K562 (cell line): ENCODE measurements at places on chromosomes 1 and 21.

DNA sequence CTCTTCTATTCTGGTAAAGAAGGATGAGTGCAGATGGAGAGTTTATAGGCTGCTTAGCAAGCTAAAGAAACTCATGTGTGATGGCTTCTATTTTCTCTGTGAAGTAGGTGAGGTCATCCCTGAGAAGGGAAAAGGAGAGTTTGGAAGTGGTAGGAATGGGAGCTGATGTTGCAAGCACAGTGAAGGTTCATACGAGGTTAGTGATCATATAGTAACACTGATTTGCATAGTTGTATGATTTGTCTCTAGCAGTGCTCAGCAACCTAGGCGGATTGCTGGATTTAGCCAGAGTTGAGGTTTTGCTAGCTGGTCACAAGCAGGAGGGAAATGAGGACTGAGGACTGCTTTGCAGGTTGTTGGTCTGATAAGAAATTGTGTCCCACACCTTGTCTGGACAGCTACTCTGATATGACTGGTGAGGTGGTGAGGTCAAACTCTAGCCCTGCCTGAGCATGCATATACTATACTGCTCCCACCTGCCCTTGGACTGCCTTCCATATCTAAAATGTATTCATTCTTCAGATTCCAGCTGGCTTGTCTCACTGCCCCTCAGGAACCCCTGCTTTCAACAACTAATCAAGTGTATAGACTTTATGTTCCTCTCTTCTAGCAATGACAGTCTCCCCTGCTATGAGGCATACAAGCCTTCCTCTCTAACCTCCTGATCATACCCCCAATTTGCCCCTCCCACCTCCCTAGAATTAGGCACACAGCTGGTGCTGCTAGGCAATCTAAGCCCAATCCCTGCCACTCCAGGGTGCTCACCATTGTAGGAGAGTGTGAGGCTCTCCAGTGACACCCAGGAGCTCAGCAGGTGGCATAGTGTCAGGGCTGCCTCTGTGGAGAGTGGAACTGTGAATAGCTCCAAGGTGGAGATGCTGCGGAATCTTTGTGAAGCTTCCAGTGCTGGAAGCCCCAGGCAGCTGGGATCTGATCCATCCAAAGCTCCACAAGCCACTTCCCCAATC is 18.5 kb downstream of the LRRC41 start:
- DNase-seq, result no peak

DNA sequence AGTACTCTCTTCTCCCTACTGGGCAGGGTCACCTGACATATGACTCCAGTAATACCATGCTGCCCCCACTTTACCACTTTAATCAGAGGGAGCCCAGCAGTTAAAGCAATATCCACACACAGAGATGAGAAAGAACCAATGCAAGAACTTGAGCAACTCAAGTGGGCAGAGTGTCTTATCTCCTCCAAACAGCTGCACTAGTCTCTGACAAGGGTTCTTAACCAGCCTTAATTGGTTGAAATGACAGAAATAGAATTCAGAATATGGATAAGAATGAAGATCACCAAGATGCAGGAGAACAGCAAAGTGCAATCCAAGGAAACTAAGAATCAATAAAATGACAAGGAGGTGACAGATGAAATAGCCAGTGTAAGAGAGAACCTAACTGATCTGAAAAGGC is 91.0 kb downstream of the KCNT2 start:
- DNase-seq, result peak; percentile 60

DNA sequence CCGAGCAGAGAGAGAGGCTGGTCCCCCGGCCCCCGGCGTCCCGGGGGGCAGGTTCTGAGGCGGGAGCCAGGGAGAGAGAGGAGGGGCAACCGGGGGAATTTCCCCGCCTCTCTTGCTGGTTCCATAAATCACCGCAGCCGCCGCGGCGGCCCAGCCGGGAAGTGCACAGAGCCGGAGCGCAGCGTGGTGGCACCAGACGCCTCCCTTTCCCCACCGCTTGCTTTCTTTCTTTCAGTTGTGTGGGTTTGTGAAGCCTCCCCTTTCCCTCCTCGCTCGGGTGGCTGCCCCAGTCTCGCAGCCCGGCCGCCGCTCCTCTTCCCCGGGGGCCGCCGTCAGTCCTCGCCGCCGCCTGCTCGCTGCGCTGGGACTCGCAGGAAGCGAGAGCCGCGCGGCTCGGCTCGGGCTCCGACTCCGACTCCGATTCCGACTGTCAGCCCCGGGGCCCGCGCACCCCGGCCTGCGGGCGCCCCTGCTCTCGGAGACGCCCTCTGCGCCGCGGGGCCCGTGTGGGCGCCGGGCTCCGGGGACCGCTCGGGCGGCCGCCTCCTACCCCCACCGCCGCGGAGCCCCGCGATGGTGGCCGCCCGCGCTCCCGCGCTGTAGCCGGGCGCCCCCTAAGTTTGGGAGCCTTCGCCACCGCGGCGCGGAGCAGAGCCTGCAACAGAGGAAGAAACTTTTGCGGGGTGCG is at the start of gene CACHD1:
Gene CACHD1, plus strand, starts transcription at position 153 of the 688 bp plus-strand sequence. CDS start 616 bp downstream, outside the sequence.
- DNase-seq, result no peak

DNA sequence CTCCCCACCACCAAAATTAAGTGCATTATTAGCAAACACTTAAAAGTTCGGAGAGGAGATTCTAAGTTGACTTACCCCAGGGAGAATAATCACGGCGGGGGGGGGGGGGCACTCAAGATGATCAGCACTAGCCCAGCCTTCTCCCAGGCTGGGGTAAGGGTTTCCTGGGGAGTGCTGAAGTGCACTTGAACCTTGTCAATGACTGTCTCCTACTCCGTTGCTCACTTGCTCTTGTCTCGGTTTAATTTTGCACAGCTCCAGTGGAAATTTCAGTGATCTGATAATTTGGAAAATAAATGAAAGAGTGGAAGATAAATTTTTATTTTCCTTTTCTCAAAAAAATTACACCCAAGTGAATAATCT is 59.2 kb downstream of the PBX1 start:
- no peak for DNase-seq

DNA sequence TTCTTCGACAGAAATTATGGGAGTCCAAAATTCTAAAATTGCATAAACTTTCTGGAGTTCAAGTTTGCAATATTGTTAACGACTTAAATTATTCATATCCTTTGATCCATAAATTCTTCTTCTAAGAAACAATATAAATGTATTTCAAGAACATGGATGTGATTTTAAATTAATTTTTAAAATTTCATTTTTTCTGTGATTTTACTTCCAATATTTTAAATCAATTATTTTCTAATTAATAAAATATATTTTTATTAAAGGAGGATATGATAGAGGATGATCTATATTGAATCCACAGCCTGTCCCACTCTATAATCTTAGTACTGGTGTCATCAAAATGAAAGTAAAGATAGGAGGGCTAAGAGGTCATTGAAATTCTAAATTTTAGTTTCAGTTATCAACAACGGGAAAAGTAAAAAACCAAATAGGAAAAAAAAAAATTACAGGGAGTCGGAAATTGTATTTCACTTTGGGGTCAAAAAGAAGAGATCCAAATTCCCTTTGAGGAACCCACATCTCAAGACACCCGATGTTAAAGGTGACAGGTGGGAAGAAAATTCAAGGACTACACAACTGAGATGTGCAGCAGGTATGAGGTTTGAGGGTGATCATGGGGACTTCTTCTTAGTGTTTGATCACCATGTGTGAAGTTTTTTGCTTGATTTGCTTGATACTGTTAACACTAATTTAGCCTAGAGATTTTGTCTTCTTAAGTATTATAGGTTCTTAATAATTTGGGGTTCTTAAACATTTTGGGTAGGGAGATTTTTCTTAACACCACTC is 154.8 kb upstream of the RGS18 start:
- DNase-seq, result no peak

- DNase-seq, result no peak
Measured at GRCh38 chr1:235635938-235636662, 13.5 kb downstream of the GNG4 start.

GRCh38 chr1:54112705-54113368 is 40.0 kb downstream of the CDCP2 start:
- DNase-seq, result no peak

- DNase-seq, result no peak
Measured at GRCh38 chr1:53362270-53362669, 34.4 kb upstream of the LRP8 start.

GRCh38 chr1:59609245-59609644 is 205.5 kb upstream of the HOOK1 start:
- DNase-seq, result no peak

GRCh38 chr1:14686701-14687100 is 88.2 kb downstream of the KAZN start:
- no peak for DNase-seq

- DNase-seq, result no peak
Measured at GRCh38 chr1:60670302-60670701, 412.1 kb upstream of the NFIA start.

DNA sequence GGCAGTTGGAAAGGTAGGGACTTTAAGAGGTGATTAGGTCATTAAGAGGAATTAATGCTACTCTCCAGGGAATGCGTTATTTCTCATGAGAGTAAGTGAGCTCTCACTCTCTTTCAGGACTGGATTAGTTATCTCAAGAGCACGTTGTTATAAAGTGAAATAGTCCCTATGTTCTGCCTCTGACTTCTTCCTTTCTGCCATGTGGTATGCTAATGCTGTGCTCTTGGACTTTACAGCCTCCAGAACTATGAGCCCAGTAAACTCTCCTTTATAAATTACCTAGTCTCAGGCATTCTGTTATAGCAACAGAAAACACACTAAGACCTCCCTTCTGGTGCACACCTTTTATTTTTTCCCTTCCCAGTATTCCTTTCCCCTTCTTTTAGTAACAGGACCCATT is 187.8 kb downstream of the NR5A2 start:
- no peak for DNase-seq

GRCh38 chr1:204503122-204503912 is 8.7 kb upstream of the PIK3C2B start:
- DNase-seq, result peak; percentile 52

- DNase-seq, result no peak
Measured at GRCh38 chr1:192892934-192893333, 84.1 kb downstream of the RGS2 start.

DNA sequence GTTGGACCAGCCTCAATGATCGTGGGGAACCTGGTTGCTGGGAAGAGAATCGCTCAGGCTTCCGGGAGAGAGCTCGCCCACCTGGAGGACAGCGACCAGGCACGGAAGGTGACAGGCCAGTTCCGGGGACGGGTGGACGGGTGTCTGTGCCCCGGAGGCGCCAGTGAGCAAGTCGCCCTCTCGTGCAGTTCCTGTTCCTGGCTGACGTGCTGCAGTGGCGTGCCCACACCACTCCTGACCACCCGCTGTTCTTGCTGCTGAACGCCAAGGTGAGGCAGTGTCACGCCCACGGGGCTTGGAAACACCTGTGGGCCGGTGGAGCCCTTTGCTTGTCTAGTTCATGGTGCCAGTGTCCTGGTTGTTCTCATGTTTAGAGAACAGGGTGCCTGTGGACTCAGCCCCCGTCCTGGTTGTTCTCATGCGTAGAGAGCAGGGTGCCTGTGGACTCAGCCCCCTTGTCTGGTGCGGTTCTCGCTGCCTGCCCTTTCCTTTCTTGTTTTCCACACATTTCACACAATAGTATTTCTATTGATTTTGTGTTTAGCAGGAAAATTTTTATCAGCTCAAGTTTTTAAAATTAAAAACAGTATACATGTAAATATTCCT is 53.1 kb downstream of the S100B start:
- DNase-seq, result no peak

- DNase-seq, result no peak
Measured at GRCh38 chr1:107003972-107004371, 52.5 kb upstream of the PRMT6 start.

GRCh38 chr1:227947676-227948492 is at the start of gene WNT9A:
TSS of gene WNT9A (minus strand) at chr1:227947932. CDS start at chr1:227947887, 45 bp downstream.
- DNase-seq, result peak; percentile 95

GRCh38 chr21:43332861-43333297 is 94.1 kb downstream of the SIK1 start:
- DNase-seq, result no peak

DNA sequence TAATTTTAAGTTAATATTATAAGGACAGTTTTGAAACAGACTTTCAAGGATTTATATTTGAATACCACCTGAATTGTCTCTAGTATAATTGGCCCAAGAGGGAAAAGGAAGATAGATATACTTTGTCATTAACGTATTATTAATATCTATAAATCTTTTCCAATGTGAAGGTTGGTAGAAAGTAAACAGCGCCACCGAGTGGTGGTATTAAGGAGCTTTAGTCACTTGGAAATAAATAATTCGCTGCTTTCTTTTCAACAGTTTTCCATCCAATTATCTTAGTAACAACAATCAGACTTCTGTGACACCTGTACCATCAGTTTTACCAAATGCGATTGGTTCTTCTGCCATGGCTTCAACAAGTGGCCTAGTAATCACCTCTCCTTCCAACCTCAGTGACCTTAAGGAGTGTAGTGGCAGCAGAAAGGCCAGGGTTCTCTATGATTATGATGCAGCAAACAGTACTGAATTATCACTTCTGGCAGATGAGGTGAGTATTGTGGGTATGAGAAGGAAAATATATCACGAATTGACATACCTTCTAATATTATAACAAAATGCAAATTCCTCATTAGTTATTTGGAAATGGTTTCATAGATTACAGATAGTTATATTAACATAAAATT is 37.7 kb downstream of the SH3GLB1 start:
- DNase-seq, result peak; percentile 33

- DNase-seq, result no peak
Measured at GRCh38 chr1:176141449-176141848, 65.6 kb downstream of the COP1 start.

DNA sequence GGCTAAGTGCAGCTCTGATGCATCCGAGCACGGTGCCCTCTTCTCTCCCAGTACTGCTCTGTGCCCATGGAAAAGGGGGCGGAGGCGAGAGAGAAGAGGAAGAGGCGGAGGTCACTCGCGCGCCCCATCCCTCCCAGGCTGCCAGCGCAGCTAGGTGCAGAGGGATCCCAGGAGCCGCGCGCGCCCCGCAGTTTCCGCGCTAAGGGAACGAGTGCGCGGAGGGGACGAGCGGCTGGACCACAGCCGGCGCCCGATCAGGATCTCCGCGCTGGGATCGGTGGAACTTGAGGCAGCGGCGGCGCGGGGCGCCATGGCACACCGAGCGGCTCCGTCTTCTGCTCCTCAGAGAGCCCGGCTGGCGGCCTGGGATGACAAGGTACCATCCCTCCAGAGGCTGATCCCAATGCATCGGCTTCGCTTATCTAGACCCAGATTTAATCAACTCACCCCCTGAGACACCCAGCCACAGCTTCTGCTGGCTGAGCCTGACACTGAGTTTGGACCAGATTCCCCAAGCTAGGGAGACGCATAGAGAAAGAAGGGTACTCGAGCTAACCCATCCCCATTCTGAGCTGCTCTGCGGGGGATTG is at the start of gene PTGFR:
Gene PTGFR, plus strand, starts transcription at position 114 of the 590 bp plus-strand sequence. CDS start 1,770 bp downstream, outside the sequence.
- DNase-seq, result no peak

DNA sequence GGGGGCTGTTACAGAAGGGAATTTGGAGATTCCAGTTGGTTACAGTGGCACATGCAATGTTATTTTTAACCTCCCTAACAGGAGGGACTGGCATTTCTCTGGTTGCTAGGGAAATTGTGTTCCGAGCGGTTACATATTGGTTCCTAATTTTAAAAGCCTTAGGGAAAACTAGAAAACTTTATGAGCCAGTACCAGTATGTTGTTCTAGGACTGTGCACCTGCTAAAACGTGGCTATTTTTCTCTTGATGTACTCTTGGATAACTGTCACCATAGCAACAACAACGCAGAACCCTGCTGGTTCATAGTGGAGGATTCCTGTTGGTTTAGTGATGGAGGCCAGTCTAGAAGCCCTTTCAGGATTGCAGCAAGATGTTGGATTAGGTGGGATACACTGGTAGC is 68.9 kb upstream of the PGBD5 start:
- no peak for DNase-seq

- no peak for DNase-seq
Measured at GRCh38 chr1:47558601-47559593, 121.1 kb downstream of the FOXD2 start.
